GM12865 (cell line): ENCODE measurements at places on chromosomes 13 and 19.

- no peak for DNase-seq
These were observed 66.0 kb upstream of the GTF3A start for GRCh38 chr13:27358420-27358819.

DNA sequence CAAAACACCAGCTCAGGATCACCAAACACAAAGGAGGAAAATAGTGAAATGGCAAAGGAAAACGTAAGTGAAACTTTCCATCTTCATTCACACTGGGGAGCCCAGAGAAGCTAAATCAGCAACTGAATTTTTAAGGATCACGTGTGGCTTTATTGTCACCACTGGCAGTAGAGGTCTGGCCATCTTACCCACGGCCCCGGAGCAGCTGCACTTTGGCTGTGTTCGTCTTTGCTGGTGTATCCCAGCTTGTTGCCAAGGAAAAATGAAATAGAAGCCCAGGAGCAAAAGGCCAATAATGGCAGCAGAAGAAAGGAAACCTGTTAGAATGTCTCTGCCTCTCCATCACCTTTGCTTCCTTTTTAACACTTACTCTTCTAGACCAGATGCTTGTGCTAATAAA lies 274.7 kb downstream of the FOXO1 start:
- DNase-seq, result no peak

- DNase-seq, result no peak
These were observed 535.2 kb upstream of the PCDH20 start for GRCh38 chr13:61950828-61951227.

DNA sequence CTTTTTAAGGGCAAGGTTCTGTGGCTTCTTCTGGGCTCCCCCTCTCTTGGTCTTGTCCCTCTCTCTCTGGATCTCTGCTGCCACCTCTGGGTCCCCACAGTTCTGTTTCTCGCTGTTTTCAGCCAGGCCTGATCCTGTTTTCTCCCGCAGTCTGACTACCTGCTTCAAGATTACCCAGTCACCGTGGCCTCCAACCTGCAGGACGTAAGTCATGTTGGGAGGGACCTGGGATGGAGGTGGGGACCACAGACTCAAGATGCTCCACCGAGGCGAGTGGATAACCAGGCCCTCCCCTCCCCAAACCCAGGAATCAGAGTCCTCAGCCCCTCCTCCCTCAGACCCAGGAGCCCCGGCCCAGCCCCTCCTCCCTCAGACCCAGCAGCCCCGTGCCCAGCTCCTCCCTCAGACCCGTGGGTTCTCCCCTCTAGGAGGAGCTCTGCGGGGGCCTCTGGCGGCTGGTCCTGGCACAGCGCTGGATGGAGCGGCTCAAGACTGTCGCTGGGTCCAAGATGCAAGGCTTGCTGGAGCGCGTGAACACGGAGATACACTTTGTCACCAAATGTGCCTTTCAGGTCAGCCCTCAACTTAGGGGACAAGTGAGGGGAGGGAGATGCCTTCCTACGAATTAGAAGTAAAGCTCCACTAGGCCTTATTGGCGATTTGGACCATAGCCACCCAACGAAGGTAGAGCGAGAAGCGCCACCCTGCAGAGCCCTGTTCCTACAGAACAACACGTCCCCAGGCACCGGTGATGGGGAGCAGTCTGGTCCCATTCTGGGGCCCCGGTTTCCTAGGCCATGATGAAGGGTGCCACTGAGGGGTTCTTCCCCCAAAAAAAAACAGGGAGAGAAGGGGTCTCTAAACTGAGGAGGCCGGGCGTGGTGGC lies 2.2 kb downstream of the FLT3LG start:
- peak; percentile 42 for DNase-seq

DNA sequence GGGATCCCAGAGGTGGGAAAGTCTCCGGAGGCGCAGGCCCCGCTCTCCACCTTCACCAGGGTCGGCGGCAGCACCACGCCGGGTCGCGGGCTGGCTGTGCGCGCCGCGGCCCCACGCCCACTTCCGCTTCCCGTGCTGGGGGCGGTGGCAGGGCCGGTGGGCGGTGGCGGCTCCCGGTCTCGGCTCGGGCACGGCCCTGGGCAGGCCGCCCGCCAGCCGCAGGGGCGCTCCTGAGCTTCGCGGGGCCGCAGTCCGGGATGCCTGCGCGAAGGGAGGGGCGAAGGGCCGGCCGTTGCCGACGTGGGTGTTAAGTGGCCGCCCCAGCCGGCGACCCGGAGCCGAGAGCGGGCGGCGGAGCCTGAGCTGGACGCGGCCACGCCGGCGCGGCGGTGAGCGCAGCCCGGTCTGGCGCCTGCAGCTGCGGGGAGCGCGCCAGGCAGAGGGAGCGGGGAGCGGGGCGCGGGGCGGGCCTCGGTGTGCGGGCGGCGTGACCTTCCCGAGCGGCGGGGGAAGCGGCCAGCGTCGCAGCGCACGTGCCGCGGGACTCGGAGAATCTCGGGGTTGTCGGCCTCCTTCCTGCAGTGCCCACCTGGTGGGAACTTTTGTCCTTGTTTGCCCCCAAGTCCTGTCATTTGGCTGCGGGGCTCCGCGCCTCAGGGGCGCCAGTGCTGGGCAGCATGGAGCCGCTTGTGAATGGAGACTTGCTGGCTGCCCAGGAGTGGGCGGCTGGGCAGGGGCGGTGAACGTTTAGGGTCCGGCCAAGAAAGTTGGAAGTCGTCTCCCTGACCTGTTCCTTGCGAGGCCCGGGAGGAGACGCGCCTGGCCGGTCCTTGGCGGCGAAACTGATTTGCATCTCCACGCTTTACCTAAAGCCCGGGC lies at the start of gene SLC25A15:
Gene SLC25A15 (plus strand): TSS at position 337 of the 879 bp plus-strand sequence. CDS start 3,616 bp downstream, outside the sequence.
- DNase-seq, result peak; percentile 92

GRCh38 chr13:56356690-56357089 lies 784.0 kb upstream of the PRR20A start:
- DNase-seq, result no peak

- DNase-seq, result no peak
These were observed 24.4 kb downstream of the COMMD6 start for GRCh38 chr13:75513271-75513670.

DNA sequence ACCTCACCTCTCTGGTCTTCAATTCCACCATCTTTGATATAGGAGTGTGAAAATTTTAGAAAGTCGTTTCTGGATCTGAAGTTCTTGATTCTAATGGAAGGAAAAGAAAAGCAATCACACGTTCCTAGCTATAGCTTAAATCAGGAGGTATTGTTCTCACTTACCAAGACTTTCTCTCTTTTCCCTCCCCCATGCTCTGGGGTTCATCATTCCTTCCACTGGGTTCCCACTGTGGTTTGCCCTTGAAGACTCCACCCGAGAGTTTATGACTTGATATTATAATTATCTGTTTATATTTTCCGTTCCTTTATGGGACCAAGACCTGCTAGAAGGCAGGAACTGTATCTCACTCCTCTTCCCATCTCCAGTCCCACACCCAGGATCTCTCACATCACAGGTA lies 76.6 kb downstream of the AKAP11 start:
- no peak for DNase-seq

DNA sequence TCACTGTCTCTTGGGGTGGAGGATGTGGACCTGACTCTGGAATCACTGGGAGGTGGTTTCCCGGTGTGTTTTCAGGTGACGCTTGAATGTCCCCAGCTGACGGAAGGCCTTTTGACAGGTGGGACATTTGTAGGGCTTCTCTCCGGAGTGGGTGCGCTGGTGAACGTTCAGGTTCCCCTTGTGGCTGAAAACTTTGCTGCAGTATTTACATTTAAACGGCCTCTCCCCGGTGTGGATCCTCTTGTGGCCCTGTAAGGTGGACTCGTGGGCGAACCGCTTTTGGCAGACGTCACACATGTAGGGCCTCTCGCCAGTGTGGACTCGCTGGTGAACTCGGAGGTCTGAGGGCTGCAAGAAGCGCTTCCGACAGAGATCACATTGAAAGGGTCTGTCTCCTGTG lies 7.8 kb downstream of the ZSCAN5B start:
- DNase-seq, result peak; percentile 0

DNA sequence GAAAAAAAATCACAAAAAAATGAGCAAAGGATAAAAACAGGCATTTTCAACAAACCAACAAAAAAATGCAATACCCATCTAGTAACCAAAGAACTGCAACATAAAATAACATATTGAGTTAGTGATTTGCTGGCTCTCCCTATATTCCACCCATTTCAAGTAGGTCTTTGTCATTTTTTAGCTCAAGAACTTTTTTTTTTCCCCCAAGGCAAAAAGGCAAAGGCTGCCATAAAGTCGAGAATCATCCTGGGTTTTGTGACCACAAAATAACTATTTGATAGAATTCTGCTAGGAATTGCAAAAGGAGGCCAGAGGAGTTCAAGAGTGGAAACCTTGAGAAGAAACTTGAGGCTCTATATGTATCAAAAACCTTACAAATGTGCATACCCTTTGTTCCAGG lies 5.5 kb downstream of the SAFB2 start:
- DNase-seq, result no peak

GRCh38 chr13:23463661-23464060 lies 30.2 kb upstream of the SACS start:
- DNase-seq, result no peak

- DNase-seq, result no peak
These were observed 151.9 kb downstream of the SHISA2 start for GRCh38 chr13:25899952-25900351.

DNA sequence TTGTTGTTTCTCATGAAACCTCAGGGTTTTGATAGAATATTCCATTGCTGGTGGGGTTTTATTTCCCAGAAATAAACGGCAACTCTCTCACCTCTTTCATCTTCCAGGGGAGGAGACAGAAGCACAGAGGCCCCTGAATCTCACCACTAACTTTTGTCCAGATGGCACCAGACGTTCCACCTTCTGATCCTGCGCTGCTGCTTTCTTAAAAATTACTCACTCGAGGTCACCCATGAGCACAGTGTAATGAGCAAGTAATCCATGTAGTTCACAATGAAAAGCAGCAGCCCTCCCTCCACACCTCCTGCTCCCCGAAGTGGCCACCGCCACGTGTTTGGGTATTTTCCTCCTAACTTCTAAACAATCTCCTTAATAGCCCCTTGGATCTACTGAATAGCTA lies 51.3 kb downstream of the TEX29 start:
- DNase-seq, result no peak

DNA sequence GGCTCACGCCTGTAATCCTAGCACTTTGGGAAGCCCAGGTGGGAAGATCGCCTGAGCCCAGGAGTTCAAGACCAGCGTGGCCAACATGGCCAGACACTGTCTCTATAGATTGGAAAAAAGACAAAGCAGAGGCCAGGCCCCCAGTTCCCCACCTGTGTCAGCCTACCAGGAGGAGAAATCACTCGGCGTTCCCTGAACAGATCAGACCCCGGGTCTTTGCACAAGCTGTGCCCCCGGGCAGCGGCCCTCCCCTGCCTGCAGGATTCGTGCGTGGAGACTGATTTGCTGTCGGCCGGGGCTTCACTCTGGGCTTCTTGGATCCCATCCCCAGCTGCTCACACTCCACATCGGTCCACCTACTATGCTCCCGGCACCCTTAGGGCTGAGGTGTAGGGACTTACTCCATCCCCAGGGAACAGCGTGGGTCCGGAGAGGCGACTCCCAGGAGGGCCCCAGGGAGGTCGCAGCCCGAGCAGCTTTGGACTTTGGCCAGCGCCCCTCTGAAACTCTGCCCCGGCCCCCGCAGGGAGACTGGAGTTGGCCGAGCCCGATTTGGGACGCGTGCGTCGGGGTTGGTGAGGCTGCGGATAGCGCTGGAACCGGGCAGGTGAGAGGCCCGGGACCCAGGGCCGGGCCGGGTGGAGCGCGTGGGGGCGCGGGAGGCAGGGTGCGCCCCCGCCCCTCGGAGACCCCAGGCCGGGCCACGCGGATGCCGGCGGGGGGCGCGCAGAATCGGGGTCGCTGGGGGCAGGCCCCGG lies 515 bp upstream of the EFNA2 start:
- no peak for DNase-seq

DNA sequence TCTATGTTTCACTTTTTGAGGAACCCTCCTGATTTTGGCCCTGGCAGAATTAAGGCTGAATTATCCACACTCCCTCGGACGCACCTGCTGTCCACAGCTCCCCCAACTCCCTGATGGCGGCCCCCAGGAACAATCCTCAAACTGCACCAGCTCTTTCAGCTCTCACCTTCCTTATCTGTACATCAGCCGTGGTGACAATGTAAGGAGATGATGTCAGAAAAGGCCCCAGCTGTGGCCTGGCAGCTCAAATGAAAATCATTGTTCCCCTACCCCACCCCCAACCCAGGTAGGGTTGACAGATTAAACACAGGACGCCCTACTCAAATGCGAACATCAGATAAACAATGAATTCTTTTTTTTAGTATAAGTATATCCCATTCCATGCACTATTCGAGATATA lies 35.0 kb upstream of the KLF2 start:
- DNase-seq, result no peak

GRCh38 chr13:30043631-30043925 lies 193.2 kb upstream of the UBL3 start:
- peak; percentile 19 for DNase-seq
